ENCODE measurements at places on chromosomes 3 and 15. TPM values are rescaled to one million over a fixed set of nuclear protein-coding genes. Genes with fewer than 3 reads are reported as not detected.

THRB gene
- total RNA-seq, result 0.09 TPM

BCL2A1 gene
- total RNA-seq, result 8.8 TPM

RAB6B gene
- 0.52 TPM for total RNA-seq

TMEM40 gene
- not detected for total RNA-seq

ISL2 gene
- total RNA-seq, result 6.7 TPM

DCBLD2 gene
- 48.5 TPM for total RNA-seq

MUC4 gene
- 0.16 TPM for total RNA-seq

GPR156 gene
- total RNA-seq, result 0.32 TPM

MST1R gene
- 0.86 TPM for total RNA-seq
